ENCODE measurements at places on chromosomes 1 and 21. TPM values are rescaled to one million over a fixed set of nuclear protein-coding genes. Genes with fewer than 3 reads are reported as not detected.

Gene DRAXIN
- 1.2 TPM for polyA plus RNA-seq

DNA sequence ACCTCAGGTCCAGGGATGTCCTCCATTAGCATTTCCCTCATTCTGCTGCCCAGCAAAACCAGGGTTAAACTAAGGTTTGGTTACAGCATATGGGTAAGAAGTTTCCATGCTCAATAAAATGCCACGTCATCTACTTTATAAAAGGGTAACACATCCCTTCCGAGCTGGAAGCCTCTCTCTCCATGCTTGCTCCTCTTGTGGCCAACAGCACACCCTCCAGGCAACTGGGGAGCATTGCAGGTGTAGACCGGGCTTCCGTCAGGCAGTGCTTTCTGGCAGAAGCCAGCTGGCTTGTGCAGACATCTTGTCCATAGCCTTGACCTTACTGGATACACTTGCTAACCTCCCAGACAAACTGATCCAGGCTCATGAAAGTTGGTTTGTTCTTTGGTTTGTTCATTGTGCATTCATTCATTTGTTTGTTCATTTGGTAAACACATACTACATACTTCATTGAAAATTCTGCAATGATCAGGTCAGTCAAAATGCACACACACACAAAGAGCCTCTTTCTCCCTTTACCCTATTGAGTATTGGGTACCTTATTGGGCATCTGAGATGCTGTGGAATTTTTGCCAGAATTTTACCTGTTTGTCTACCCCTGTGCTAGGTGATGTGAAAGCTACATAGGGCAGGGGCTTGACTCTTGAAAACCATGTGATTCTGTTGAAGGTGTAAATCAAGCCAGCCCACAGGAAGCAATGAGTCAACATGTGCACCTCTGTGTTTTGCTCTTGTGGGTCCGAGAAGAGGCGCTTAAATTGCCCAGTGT, 422.8 kb downstream of the CAMTA1 start:
- peak; percentile 39 for DNase-seq

DNA sequence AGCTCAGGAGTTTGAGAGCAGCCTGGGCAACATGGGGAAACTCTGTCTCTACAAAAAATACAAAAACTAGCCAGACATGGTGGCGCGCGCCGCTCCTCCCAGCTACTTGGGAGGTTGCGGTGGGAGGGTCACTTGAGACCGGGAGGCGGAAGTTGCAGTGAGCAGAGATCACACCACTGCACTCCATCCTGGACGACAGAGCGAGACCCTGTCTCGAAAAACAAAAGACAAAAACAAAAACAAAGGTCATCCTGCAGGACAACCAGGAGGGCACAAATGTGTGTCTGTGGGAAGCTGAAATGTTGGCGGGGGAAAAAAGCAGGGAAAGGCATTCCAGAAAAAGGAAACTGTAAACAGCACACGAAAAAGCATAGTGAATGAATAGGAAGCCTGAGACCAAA, 104.1 kb upstream of the HNRNPU start:
- DNase-seq = no peak

- DNase-seq = no peak
Measured at GRCh38 chr1:170791941-170792340, 128.0 kb downstream of the PRRX1 start.

GRCh38 chr1:94530373-94530878, 11.1 kb downstream of the F3 start:
- no peak for DNase-seq

DNA sequence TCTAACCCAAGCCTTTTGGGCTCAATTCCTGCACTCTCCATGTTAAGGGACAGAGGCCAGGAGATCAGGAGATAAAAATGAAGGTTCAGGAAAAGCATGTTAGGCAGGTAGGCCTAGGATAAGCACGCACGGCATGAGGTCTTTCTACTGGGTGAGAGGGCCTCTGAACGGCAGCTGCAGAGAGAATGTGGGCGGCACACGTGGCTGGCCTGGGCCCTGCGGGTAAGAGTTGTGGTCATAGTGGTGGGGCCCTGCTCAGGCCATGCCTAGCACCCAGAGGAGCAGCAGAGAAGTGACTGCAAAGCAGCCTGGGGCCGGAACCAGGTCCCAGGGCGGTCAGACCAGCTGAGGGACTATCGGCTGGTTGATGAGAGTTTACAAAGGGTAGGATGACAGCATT, 7.5 kb upstream of the FOXO6 start:
- no peak for DNase-seq

Gene CFAP107
- 0.91 TPM for polyA plus RNA-seq

- DNase-seq = no peak
Measured at GRCh38 chr1:86714159-86714558, 9.8 kb downstream of the SH3GLB1 start.

- no peak for DNase-seq
Measured at GRCh38 chr1:201726700-201727099, 102.3 kb upstream of the IPO9 start.

DNA sequence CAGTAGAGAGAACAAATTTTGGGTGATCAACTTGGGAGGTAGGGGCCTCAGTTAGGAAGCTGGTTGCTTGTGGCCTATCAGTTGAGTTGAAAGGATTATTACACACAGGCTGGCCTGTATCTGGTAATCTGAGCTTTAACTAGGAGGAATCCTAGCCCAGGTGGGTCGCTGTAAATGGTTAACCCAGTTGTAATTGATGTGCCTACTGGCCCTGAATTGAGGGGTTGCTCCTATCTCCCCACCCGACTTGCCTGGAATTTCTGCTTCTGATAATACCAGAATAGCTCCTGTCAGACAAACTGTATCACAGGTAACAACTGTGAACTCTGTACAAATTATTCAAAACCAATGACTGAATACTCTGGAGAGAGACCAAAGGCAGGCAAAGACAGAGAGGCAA, 210.4 kb upstream of the RUNX1 start:
- no peak for DNase-seq

DNA sequence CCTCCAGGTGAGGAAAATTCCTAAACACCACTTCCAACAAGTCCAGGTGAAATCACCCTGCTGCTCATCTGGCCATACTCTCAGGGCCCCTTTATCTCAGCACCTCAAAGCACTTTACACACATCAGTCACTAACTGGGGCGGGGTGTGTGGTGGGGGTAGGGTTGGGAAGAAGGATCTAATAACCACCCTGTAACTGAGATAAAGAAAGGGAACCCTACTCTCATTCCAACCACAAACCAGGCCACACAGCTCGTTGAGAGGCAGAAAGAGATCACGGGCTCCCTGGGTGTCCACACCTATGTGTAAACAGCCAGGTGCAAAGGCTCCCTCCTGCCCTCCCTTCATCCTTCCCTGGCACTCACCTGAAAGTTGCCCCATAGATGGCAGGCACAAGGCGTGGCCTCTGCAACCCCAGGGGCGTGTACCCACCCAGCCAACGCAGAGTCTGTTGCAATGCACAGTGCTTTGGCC, 20.4 kb downstream of the GPR161 start:
- no peak for DNase-seq

DNA sequence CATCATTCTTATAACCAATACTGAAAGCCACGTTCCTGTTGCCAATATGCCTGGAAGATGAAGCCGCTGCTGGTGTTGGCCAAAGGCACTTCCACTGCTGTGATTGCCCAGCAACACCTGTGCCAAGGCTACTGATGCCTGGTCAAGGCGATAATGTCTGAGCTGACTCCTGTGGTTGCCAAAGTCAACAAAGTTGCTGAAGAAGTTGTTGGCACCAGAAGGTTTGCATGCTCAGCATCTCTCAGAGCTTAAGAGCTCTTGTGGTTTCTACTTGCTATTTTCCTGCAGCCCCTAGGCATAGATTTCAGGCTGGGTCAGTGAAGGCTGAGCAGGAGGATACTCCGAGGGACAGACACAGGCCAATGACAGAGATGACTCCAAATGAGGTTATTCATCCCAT, 63.4 kb upstream of the RAB3GAP2 start:
- no peak for DNase-seq

Gene LRRIQ3
- 5.6 TPM for polyA plus RNA-seq

Gene NKAIN1
- 3.6 TPM for polyA plus RNA-seq

DNA sequence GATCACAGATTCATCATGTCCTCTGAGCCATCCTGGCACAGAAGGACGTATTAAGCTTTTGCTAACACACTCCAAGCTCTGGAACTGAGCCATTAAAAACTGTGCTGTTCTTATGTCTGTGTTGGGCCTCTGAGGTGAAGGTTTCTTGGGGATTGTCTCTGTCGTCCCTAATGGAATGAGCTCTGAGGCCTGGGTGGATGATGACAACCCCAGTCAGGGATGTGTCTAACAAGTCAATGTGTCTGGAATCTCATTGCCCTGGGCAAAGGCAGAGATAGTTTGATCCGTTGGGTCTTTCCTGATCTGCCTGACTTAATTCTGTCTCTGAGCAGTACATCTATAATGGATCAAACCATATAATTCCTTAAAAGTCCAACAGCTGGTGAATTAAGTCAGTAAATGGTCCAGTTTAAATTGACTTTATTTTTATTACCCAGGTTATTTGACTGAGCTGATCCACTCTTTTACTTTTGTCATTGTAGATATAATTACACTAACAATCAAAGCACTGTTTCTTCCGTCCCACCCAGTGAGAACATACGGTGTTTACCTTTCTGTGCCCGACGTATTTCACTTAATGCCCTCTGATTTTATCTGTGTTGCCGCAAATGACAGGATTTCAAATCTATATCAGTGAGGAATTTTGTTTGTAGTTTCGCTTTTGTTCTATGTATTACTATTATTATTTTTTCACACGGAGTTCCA, 38.8 kb upstream of the OR2B11 start:
- no peak for DNase-seq

GRCh38 chr1:34851431-34852105, 8.0 kb downstream of the SMIM12 start:
- no peak for DNase-seq

Gene CD2
- 0.11 TPM for polyA plus RNA-seq

Gene OR14K1
- not detected for polyA plus RNA-seq

Gene ELAVL4
- polyA plus RNA-seq = 4.1 TPM

DNA sequence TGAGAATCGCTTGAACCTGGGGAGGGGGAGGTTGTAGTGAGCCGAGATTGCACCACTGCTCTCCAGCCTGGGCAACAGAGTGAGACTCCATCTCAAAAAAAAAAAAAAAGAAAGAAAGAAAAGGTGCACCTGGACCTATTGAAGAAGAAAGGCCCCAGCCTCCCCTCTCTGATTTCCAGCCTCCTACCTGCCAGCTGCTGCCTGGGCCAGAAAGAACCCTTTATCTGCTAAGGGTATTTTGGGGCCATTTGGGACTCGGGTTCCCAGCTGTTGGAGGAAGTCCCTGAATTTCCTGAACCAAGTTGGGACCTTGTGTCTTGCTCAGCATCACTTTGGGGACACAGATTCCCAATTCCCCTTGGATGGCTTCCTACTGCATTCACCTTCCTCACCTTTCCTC, 3.9 kb upstream of the TNFRSF8 start:
- DNase-seq = no peak

Gene BSND
- polyA plus RNA-seq = 5.1 TPM

DNA sequence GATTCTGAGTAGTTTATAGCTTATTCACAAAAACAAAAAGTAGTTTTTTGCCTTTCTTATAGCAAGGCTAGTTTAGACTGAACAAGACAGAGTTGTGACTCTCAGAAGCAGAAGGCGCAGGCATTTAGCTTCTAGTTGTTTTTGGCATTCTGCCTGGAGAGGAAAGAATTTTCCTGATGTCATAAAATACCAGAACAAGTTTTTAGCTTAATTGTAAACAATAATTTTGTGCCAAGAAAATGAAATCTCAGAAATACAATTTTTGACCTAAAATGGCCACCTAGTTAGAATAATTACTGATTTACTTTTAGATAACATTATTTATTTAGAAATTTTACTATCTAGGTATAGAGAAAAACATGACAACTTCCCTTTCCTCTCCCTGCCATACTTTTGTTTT, 1.0 kb downstream of the DNAJB4 start:
- DNase-seq = peak; percentile 68

Gene OR2L2
- 0.08 TPM for polyA plus RNA-seq

Gene C1orf115
- polyA plus RNA-seq = 25.6 TPM

Gene KRTAP10-3
- not detected for polyA plus RNA-seq

Gene MAP3K21
- polyA plus RNA-seq = 35.8 TPM

- no peak for DNase-seq
Measured at GRCh38 chr1:206537141-206537540, 29.8 kb downstream of the RASSF5 start.

DNA sequence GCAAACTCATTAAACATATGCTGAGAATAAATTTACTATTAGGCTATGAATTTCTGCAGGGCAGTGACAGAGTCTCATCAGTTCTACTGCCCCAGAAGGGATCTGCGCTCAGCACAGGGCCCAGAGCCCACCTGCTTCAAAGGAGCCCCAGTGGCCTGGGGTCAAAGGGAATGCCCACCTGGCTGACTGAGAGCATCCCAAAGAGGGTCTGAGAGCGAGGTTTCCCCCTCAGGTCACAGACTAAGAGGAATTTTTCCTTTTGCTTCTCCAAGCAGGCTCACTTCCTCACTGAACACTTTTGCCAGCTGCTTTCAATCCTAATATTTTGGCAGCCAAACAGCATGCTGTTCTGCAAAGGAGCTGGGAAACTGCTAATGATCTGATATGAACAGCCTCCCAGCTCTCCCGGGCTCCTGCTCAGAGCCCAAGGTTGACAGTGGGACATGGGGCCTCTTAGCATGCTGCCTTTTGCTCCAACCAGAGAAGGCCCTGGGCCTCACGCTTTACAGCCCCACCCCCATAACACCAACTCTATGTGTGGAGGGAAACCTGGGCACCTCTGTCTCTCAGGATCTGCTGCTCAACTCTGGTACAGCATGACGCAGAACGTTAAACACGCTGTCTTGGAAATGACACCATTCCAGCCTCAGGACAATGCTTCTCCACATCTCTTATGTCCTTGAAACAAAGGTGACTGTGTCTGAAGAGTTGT, 70.7 kb upstream of the SYT6 start:
- DNase-seq = peak; percentile 28

- no peak for DNase-seq
Measured at GRCh38 chr1:31923901-31924535, 14.2 kb downstream of the PTP4A2 start.

- no peak for DNase-seq
Measured at GRCh38 chr1:110084227-110085078, 14.0 kb upstream of the ALX3 start.

Gene LEFTY2
- 1.8 TPM for polyA plus RNA-seq

- DNase-seq = no peak
Measured at GRCh38 chr1:1291548-1292441, 11.6 kb downstream of the SCNN1D start.

GRCh38 chr1:107057197-107058133, 991 bp downstream of the PRMT6 start:
- DNase-seq = peak; percentile 53

GRCh38 chr1:150764617-150765101, 919 bp downstream of the CTSS start:
- no peak for DNase-seq

DNA sequence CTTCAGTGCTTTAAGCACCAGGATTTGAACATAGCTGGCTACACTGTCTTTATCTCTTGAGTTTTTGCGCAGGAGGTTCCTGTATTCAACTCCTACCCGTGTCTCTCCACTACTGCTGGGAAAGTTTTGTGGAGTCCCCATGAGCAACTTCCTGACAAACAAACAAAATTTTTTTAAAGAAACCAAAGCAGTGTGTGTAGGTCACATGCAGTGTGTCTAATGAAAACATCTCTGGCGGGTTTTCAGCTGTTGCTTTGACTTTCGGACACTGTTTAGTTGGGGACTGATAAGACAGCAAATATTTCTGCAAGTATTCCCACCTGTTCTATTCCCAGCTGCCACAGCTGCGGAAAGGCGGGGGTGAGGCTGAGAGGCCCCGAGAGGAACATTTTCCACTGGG, 2.0 kb downstream of the PSEN2 start:
- DNase-seq = no peak

Gene DNAI4
- 15.7 TPM for polyA plus RNA-seq

- DNase-seq = no peak
Measured at GRCh38 chr1:177171536-177172123, 872 bp downstream of the BRINP2 start.

- no peak for DNase-seq
Measured at GRCh38 chr1:8283058-8283884, 34.6 kb upstream of the SLC45A1 start.

- no peak for DNase-seq
Measured at GRCh38 chr1:118370861-118371260, 185.8 kb upstream of the SPAG17 start.

All from right renal pelvis (tissue), 4 donors.